Left lung (tissue), 14 donors: ENCODE measurements at places on chromosomes 5 and 9. TPM values are rescaled to one million over a fixed set of nuclear protein-coding genes. Genes with fewer than 3 reads are reported as not detected.

- DNase-seq, result peak; percentile 88
Observed at GRCh38 chr9:113602126-113603047, 138.9 kb downstream of the RGS3 start.

GRCh38 chr9:132214027-132214622 is 52.3 kb downstream of the NTNG2 start:
- DNase-seq, result peak; percentile 80

GRCh38 chr9:133591116-133591910 is 17.9 kb downstream of the FAM163B start:
- DNase-seq, result no peak

GRCh38 chr9:7185612-7186011 is 427.8 kb downstream of the KDM4C start:
- no peak for DNase-seq

The F2RL1 gene
- 12.0 TPM for total RNA-seq

- DNase-seq, result no peak
Observed at GRCh38 chr9:137049544-137050449, 3.8 kb upstream of the NPDC1 start.

DNA sequence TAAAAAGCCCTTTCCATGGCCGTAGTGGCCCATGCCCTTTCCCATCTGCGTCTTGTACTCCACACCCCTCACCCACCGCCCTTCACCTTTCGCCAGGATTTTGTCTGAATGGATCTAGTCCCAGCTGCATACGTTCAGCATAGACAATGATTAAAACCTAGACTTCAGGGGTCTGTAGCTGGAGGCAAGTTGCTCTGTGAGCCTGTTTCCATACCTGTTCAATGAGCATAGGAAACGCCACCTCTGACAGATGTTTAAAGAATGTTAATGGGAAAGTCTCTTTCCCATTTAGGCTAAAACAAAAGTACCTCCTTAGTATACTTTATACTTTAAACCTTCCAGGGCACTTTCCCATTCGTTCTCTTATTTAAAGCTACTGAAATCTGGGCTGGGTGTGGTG is 105.7 kb downstream of the SPRY4 start:
- no peak for DNase-seq

- no peak for DNase-seq
Observed at GRCh38 chr5:155104441-155104840, 90.9 kb downstream of the KIF4B start.

The NIPSNAP3A gene
- total RNA-seq, result 24.9 TPM

The ROPN1L gene
- 0.50 TPM for total RNA-seq

The IL7R gene
- 144 TPM for total RNA-seq

The SPINK5 gene
- 4.3 TPM for total RNA-seq

- no peak for DNase-seq
Observed at GRCh38 chr5:133707629-133708028, 95.3 kb upstream of the FSTL4 start.

The DIPK1B gene
- total RNA-seq, result 12.6 TPM
